ENCODE measurements at places on chromosomes 1 and 21.

DNA sequence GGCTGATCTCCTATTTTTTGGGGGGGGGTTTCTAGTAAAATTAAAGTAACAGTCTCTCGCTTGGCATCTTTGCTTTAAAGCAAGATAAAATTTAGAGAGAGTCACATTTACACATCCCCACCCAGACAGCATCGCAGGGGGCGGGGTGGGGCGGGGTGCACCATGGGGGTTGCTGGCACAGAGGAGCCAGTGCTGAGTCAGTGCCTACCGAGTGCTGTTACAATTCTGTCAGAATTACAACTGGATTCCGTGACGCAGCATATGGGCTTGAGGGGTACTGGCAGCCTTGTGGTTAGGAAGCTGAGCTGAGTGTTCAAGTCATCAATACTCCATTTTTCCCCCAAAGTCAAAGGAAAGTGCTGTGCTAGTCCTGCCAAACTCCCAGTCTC, 175.9 kb downstream of the PRDM16 start:
- DNase-seq, result no peak

GRCh38 chr1:22749503-22749902, 38.9 kb downstream of the EPHB2 start:
- no peak for DNase-seq

- no peak for DNase-seq
Measured at GRCh38 chr1:170290276-170290675, 144.5 kb downstream of the NTMT2 start.

GRCh38 chr1:44217809-44218410, 4.6 kb downstream of the DMAP1 start:
- DNase-seq, result peak; percentile 63

- DNase-seq, result no peak
Measured at GRCh38 chr1:154448331-154448811, 43.2 kb downstream of the IL6R start.

DNA sequence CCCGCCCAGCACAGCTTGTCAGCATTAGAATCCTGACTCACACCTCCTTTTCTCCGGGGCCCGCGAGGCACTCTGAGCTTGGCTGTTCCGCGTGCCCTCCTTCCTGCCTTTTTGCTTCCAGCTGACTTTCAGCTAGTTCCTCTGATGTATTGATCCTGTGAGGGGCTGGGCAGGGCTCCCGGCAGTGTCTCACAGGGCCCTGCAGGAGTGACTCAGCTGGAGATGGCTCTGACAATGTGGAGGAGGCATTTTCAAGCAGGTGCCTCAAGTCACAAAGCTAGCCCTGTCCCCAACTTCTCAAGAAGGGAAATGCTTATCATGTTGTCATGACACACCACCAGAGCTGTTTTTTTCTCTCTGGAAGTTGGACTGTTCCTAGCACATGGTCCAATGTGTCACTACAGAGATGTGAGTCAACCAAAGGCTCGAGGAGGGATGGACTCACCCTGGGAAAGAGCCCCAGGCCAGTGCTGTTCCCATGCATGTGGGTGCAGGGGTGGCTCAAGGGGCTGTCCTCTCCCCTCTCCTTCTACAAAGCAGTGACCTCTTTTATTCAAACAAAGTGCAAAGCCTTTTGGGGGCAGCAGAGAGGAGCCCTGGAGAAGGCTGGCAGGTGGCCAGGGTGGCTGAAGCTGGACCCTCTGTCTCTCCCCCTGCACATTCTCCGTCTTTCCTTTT, 30.6 kb downstream of the SYT6 start:
- DNase-seq, result no peak

DNA sequence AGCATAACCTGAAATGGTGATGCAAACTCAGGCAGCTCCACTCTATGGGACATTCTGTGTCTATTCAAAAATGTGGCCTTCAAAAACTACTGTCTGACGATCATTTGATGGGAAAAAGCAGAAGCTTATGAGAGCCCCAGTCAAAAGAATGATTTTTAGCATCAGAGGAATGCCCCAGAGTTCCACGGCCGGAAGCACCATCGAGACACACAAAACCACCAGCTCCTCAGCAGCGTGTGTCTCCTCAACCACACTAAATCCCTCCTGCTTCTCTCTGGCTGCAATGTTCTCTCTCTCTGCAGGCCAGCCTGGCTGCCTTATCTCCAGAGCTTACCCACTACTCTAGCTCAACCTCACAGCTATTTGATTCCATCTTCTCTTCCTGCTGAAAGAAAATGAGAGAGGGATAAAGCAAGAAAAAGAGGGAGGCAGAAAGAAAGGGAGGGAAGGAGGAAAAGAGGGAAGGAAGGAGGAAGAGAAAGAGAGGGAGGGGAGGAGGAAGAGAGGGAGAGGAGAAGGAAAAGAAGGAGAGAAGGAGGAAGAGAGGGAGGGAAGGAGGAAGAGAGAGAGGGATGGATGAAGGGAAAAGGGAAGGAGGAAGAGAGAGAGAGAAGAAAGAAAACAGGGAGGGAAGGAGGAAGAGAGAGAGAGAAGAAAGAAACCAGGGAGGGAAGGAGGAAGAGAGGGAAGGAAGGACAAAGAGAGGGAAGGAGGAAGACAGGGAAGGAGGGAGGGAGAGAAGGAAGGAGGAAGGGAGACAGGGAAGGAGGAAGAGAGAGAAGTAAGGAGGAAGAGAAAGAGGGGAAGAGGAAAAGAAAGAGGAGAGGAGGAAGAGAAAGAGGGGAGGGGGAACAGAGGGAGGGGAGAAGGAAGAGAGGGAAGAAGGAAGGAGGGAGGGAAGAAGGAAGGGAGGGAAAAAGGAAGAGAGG, 33.5 kb upstream of the LAPTM5 start:
- no peak for DNase-seq

- DNase-seq, result no peak
Measured at GRCh38 chr1:29282924-29283803, 46.8 kb downstream of the PTPRU start.

GRCh38 chr1:40039245-40039756, 1.2 kb upstream of the CAP1 start:
- DNase-seq, result no peak

- no peak for DNase-seq
Measured at GRCh38 chr1:26404641-26405040, 6.0 kb upstream of the LIN28A start.

DNA sequence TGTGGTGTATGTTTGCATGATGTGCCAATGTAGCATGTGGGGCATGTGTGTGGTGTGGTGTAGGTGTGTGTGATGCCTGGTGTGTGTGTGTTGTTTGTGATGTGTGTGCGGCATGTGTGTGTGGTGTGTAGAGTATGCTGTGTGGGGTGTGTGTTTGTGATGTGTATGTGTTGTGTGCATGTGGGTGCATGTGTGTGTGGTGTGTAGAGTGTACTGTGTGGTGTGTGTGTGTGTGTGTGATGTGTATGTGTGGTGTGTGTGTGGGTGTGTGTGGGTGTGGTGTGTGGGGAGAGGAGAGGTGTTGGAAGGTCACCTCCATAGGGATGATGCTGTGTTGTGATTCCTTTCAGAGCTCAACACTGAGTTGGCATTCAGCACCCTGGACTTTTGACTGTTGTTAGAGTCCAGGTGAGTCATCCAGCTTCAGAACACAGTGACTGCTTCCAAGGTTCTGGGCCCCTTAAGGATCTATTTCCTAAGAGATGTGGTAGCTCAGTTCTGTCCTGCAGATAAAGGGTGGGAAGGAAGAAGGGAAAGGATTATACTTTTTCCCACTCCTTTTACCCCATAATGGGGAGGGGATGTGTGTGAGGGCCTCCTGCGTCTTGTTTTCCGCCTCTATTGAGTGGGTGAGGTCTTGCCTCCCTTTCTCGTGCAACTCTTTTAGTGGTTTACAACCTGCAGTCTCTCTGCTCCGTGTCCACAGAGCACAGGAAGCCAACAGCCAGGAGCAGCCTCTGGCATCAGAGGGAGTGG, 47.6 kb downstream of the RHOU start:
- DNase-seq, result no peak

DNA sequence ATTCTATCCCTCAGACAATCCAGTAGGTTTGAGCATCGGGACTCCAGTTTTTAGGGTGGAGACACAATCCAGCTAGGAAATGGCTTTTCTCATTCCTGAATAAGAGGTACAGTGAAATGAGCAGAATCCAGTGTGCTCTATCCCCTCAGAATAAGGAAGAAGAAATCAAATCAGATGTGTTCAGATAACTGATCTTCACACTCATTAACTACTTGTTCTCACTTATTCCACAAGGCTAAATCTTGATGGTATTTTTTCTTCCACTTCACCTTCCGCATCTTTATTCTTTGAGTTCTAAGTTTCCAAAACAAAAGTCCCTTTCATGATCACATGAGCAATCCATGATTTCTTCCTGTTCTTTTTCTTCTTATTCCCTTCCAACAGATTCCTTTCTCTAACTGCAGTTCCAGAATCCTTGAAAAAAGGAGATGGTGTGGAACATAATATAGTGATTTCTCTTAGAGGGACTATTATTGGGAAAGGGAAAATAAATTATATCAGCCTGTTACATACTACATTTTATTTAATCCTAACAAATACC, 1.7 kb downstream of the SYT11 start:
- no peak for DNase-seq

DNA sequence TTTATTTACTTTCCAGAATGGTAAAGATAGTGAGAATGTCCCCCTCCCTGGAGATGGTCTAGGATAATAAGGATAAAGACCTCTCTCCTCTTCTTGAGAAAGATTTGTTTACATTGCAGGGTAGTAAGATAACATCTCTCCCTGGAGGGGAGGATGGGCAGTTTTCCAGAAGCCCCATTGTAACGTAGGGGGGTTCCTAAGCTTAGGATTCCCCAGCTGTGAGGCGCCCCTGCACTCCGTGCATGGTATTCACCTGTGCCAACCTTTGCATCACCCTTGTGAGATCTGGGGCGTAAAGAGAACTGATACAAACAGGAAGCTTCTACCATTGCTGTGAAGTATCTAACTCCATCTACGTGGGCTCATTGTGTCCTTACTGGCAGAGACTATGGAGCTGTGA, 148.7 kb upstream of the DNAH14 start:
- DNase-seq, result no peak

DNA sequence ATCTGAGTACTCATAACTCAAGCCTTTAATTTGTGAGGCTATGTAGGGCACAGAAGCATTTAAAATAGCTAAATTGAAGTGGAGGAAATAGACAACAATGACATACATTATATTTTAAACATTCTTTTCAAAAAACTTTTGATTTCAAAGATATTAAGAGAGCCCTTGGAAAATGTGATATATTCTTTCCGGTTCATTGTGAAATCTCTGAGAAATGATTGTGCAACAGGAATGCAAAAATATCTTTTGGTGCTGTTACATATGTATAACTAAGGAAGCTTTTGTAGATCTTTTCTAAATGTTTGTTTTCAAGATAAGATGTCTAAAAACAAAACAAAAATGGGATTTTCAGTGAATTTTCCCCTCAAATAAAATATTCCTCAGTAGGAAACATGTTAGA, 185.2 kb downstream of the LEPR start:
- DNase-seq, result no peak

- no peak for DNase-seq
Measured at GRCh38 chr1:180198196-180198595, 31.9 kb upstream of the LHX4 start.

DNA sequence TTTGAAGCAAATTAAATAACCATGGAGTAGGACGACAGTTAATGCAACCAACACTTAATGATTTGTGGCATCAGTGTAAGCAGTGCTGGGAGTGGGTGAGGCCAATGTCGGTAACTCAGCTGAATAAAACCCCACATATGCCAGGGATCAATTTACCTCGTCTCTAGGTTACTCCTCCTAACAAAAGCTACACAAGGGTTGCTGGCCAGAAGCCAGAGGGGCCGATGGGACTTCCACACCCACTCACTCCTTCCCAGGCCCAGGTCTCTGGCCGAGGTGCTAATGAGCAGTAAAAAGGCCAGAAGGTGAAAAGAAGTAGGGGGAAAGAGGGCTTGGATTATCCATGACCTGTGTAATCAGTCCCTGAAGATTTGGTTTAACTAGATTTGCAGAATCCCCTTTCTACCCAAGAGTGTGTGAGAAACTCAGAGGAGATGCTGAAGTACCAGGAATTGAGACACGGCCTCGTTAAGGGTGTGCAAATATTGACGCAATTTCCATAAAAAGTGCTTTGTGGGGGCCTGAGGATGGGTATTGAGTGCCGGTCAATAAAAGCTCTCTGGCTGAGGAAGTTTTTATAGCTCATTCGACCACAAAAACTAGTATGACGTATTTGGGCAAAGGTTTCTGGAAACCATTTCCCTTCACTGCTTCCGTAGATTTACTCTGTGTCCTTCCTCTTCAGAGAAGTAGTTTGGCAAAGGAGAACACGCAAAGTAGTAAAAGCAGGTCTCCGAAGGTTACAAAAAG, 145.5 kb downstream of the TBX15 start:
- DNase-seq, result no peak

- DNase-seq, result no peak
Measured at GRCh38 chr1:51523931-51524330, 4.9 kb upstream of the EPS15 start.

GRCh38 chr1:89615676-89616598, 17.0 kb upstream of the LRRC8C start:
- no peak for DNase-seq

DNA sequence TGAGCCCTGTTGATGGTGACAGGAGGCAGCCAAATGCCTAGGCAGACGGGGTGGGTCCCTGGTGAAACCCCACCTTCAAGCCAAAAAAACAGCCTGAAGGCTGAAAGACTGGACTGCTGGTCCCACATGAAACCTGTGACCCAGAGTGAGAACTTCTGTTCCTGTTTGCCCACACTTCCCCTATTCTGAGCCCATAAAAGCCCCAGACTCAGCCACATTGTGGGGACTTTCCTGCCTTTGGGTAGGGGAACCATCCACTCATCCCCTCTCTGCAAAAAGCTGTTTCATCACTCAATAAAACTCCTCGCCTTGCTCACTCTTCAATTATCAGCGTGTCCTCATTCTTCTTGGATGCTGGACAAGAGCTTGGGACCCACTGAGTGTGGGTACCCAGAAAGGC, 25.2 kb downstream of the HTR6 start:
- DNase-seq, result no peak

DNA sequence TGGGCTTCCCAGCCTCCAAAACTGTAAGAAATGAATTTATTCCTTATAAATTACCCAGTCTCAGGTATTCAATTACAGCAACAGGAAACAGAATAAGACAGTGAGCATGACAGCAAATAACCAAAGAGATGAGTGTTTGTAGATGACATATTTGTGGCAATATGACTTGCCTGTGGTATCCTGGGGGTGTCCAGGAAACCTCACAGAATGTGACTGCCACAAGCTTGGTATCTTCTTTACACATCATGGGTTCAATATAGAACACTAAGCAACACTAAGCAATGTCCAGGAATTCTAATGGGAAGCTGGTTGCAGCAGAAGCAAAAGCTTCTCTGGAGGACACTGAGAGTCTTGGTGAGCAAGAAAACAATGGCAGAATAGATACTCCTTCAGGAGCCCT, 236.4 kb upstream of the BEND5 start:
- DNase-seq, result no peak

- DNase-seq, result peak; percentile 24
Measured at GRCh38 chr1:150268340-150268704, 494 bp downstream of the APH1A start.

Measured in effector memory CD8-positive, alpha-beta T cell (primary cell).